ENCODE measurements at places on chromosomes 4 and X.
A peak's percentile ranks its signal among the peaks of the same experiment; 100 is the strongest.

DNA sequence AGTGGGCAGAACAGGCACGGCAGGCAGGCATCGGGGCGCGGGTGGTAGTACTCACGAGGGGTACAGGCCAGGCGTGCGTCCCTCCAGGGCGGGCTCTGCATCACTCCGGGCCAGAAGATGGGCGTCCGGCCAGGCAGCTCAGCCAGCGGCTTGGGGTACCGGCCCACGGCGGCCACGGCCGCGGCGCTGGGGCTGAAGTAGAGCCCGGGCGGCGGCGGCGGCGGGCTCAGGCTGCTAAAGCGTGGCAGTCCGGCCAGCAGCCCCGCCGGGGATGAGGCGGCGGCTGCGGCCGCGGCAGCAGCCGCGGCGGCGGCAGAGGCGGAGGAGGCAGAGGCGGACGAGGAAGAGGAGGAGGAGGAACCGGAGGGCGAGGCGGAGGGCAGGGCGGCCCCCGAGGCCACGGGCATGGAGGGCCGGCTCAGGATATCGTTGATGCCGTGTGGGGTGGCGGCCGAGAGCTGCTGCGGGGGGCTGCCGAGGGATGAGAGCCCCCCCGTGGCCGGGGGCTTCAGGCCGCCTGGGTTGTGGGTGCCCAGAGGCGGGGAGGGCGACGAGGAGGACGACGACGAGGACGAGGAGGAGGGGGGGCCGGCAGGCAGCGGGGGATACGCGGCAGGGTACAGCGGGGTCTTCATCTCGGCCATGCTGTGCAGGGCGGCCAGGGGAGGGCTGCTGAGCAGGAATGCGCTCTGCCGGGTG, 1.4 kb downstream of the NKX6-1 start:
- no peak for DNase-seq

GRCh38 chr4:180999217-180999616, 1244.0 kb upstream of the TENM3 start:
- DNase-seq = no peak

DNA sequence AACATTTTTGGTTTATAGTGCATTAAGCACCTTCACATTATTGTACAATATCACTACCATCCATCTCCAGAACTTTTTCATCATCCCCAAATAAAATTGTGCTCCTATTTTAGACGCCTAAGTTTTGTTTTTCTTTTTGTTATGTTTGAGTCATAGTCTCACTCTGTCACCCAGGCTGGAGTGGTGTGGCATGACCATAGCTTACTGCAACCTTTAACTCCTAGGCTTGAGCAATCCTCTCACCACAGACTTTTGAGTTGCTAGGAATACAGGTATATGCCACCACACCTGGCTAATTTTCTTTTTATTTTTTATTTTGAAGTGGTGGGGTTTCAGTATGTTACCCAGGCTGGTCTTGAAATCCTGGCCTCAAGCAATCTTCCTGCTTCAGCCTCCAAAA, 33.9 kb downstream of the PRSS12 start:
- DNase-seq = no peak

- no peak for DNase-seq
These were observed 57.2 kb downstream of the TRAPPC11 start for GRCh38 chr4:183716302-183716701.

DNA sequence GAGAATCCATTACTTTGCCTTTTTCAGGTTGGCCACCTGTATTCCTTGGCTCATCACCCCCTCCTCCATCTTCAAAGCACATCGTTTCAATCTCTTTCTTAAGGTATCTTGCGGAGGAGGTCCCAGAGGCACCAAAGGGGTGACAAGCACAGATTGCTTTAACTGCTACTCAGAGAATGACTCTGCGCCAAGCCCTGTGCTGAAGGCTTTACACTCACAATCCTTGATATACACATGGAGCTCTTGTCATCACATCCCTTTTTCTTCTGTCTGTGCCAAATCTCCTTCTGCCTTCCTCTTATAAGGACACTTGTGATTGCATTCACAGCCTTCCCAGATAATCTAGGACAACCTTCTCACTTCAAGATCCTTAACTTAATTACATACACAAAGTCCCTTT, 134.7 kb upstream of the MAMLD1 start:
- no peak for DNase-seq

DNA sequence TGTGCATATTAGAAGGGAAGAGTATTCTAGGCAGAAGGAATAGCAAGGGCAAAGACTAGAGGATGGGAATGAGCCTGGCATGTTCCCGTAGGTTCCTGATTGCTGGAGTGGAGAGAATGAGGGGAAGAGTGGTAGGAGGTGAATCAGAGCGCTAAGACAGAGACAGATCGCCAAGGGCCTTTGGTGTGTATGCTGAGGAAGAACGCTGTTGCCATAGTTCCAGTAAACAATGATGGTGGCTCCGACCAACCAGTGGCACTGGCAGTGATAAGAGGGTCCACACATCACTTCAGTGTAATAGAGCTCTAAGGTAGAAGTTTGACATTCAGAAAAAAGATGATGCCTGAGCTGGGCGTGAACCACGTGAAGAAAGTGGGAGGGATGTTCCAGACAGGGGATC, 966 bp downstream of the TBC1D25 start:
- DNase-seq = no peak

- DNase-seq = no peak
These were observed 219.0 kb downstream of the DCTD start for GRCh38 chr4:182698212-182698611.

GRCh38 chr4:81687471-81687870, 215.8 kb upstream of the RASGEF1B start:
- no peak for DNase-seq

GRCh38 chr4:78734441-78735162, 41.5 kb upstream of the BMP2K start:
- DNase-seq = no peak

GRCh38 chr4:87677731-87678130, 27.7 kb downstream of the DMP1 start:
- no peak for DNase-seq

- no peak for DNase-seq
These were observed 339.1 kb downstream of the PAPSS1 start for GRCh38 chr4:107380836-107381438.

- DNase-seq = no peak
These were observed 1122.9 kb upstream of the PCDH10 start for GRCh38 chr4:132026166-132026565.

DNA sequence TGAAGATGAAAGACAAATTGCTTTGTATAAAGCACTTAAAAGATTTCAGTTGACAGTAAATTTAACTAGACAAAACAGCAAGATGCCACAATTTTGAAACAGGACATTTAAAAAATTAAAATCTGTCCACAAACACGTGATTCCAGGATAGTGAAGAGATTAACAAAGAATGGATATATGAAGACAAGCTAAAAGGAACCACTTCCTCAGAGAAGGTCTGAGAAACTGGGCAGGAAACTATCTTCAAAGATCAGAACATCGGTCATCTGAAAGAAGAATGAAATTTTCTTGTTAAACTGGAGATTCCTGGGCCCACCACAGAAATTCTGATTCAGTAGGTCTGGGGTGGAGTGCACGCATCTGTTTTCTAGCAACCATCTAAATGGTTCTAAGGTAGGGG, 1.4 kb downstream of the RWDD4 start:
- DNase-seq = no peak

DNA sequence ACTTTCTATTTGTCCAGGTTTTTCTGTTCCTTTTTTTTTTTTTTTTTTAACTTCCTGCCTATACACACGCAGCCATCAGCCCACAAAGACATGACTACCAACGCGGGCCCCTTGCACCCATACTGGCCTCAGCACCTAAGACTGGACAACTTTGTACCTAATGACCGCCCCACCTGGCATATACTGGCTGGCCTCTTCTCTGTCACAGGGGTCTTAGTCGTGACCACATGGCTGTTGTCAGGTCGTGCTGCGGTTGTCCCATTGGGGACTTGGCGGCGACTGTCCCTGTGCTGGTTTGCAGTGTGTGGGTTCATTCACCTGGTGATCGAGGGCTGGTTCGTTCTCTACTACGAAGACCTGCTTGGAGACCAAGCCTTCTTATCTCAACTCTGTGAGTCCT, 2.1 kb downstream of the EBP start:
- no peak for DNase-seq

- DNase-seq = no peak
These were observed 102.0 kb downstream of the AFAP1 start for GRCh38 chr4:7837597-7838135.

DNA sequence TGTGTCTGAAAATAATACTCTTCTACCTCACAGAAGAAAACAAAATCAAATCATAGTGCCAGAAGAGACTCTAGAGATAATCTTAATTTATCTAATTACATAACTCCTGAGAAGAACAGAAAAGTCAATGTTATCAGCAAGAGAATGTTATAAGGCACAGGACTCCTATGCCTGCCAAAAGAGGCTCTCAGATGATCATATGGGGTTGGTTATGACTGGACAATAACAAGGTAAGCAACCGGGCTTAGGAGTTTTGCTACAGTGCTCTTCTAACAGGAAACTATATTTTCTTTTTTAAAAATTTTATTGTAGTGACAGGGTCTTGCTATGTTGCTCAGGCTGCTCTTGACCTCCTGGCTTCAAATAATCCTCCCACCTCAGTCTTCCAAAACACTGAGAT, 3.5 kb upstream of the C4orf17 start:
- no peak for DNase-seq

- no peak for DNase-seq
These were observed 108.4 kb upstream of the ATXN3L start for GRCh38 chrX:13428053-13428786.

- no peak for DNase-seq
These were observed 6.8 kb upstream of the VSIG4 start for GRCh38 chrX:66046612-66047235.

DNA sequence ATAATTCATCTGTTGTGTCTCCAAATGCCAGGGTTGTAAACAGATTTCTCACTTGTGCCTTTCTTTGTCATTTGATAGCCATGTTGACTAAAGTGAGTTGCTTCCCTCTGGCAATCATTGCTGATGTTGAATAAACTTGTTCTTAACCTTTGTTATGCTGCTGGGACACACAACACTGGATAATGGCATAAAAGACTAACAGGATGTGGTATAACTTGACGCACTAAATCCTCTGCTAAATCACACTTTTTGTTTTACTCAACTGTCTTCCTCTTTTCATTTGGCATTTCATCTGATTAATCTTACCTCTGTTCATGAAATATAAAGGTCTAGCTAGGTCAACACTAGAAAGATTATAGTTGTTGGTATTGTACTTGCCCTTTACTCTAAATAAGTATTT, 17.6 kb upstream of the CXCL5 start:
- no peak for DNase-seq

DNA sequence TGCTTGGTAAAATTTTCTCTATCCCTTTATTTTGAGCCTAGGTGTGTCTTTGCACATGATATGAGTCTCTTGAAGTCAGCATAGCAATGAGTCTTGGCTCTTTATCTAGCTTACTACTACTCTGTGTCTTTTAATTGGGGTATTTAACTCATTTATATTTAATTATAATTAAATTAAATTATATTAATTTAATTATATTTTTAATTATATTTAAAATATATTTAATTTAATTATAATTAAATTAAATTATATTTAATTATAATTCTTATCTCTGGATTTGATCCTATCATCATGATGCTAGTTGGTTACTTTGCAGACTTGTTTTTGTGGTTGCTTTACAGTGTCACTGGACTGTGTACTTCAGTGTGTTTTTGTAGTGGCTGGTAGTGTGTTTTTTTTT, 201.2 kb upstream of the ITM2A start:
- DNase-seq = no peak

DNA sequence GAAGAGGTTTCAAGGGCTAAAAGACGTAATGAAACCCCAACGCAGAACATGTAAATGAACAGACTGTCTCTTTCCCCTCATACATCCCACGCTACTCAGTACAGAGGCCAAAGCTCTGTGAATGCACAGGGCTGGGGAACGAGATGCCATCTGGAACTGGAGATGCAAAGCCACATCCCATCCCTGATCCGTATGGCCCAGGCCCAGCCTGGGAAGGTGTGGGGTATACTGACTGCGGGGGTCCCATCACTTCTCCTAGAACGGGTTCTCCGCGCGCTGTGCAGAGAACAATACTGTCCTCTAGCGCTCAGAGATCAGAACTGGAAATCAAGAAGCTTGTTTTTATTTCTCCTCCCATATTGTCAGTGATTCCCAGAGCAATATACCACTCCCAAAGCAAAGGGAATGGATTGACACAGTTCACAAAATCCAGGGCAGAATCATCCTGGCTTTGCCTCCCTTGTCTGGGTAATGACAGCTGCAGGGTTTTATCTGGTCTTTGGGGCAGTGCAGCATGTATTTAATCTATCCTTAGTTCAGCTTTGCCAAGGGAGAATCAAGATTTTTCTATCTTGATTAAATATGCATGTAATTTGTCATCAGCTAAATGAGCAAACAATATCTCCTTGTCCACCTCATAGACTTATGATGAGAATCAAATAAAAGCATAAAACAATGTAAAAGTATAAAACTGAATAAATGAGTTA, 47.3 kb upstream of the TLR3 start:
- DNase-seq = no peak

GRCh38 chrX:96837808-96838207, 45.9 kb upstream of the RPA4 start:
- DNase-seq = no peak

- no peak for DNase-seq
These were observed 245.0 kb upstream of the GEMIN8 start for GRCh38 chrX:14274691-14275090.

GRCh38 chr4:76179398-76180318, 31.5 kb upstream of the NUP54 start:
- DNase-seq = peak; percentile 83

GRCh38 chrX:32126997-32127396, 1055.2 kb upstream of the FTHL17 start:
- DNase-seq = no peak

DNA sequence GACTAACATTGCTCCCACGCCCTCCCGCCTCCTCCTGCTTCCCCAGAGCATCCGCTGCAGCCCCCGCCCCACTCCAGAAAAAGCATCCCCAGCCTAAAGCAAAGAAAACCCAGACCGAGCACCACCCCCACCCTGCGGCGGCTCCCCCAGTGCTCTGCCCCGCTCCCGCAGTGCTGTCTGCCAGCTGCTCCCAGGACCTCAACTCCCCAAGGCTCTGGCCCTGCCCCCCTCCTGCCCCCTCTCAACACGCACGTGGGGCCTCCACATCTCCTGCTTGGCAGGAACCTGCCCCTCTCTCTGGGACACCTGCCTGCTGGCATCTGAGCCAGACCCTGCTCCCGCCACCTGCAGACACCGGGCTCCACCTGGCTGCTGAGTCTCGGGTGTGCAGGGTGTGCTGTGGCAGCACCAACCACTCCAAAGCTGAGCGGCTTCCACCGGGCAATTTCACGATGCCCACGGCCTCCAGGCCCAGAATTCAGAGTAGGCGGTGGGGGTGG, 79.4 kb downstream of the FAM53A start:
- DNase-seq = no peak

- no peak for DNase-seq
These were observed 113.3 kb upstream of the IL13RA1 start for GRCh38 chrX:118614150-118614549.

GRCh38 chrX:110795645-110796406, at the start of gene CHRDL1:
CHRDL1 (minus strand) TSS chrX:110795817; CDS start chrX:110792181, 3,636 bp downstream.
- no peak for DNase-seq

DNA sequence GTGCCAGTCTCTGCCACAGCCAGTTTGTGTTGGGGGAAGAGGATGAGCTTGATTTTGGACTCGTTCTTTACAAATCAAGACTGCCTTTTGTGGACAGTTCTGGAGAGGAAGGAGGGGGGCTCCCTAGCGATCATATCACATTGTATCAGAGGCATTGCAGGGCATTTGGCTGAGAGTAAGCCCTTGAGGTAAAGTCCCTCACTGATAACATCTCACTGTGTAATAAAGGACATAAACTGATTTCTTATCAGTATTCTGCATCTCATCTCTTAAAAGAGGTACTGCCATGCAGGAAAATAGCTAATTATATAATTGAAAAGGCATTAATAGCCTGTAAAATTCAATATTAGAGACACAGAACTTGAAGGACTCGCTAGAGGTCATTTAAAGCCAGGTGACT, 6.1 kb upstream of the IGFBP7 start:
- DNase-seq = no peak
